Stimulated activated CD4-positive, alpha-beta T cell treated with anti-CD3 and anti-CD28 coated beads, Interleukin-2, amount 100 ng/mL, for 24 hours (primary cell): ENCODE measurements at places on chromosomes 6 and 20.

- DNase-seq = no peak
Observed at GRCh38 chr6:80143419-80143937, 37.0 kb downstream of the BCKDHB start.

DNA sequence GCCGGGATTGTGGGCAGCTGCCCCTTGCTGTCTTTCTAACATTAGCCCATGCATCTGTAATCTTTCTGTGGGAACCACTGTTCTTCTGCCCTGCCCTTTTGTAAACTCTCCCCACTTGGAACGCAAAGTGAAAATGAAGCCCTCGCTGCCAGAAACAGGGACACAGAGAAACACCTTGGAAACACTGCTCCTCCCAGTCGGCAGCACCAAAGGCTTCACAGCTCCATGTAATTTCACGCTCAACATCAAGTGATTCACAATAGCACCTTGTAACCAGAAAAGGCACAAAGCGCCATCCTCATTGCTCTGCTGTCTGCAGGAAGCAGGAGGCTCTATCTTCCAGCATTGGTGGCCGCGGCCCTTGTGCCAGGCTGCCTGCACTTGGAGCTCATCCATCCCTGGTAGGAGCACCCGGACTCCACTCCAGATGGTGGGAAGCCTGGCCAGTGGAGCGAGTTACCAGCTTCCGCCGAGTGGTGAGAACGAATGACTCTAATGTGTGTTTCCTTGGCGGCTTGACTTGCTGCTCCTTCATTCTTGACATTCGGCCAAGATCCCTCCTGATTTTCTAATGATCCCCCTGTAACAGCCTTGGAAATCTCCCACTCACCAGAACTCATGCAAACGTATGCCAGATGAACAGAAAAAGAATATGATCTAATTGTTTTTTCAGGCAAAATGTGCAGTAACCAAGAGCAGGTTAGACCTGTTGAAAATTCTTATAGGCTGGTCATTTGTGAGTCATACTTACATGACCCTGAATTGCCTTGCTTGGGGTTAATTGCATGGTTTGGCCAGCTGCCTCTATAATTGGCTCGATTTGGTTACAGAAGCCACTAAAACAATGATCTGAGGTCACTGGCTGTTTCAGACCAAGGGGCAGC, 169.1 kb upstream of the CDYL start:
- no peak for DNase-seq

- no peak for DNase-seq
Observed at GRCh38 chr6:10409233-10409721, 5.6 kb downstream of the TFAP2A start.

DNA sequence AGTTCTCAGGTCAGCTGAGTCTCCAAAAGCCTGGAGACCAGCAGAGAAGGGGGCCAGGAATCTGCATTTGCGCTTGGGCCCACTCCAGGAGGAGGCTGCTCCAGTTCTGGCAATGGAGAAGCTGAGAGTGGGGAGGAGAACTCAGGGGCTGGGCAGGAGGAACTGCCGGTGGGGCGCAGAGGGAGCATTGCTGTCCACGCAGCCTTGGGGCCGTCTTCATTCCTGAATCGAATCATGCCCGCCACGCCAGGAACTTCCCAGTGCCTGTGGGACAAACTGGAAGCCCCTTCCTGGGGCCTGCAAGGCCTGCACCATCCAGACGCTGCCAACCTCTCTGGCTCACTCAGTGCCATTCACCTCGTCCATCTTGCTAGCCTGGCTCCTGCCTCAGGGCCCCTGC, 16.9 kb downstream of the RAB44 start:
- DNase-seq = no peak

DNA sequence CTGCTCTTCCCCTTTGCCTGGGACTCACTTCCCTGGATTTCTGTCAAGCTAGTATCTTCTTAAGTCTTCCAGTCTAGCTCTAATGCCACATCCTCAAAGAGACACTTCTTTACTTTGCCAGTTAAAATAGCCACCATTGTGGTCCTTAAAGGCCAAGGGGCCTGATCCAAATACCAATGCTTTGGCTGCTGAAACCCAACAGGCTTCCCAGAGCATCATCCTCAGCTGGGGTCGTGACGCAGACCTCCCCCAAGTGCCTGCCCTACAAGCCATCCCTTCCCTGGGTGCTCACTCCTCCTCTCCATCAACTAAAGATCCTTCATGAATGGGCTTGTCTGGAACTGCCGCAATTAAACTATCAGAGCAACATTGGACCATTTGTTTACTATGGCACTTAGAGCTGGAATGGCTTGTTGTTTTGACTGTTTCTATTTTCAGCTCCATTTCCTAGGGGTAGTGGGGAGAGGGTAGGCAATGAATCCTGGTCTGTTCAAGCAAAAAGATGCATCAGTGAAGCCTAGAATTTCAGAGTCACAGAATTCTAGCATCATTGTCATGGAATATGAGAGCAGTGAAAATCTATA, 79.6 kb upstream of the SIRPA start:
- no peak for DNase-seq

- DNase-seq = no peak
Observed at GRCh38 chr6:2020909-2021308, 224.5 kb downstream of the GMDS start.

DNA sequence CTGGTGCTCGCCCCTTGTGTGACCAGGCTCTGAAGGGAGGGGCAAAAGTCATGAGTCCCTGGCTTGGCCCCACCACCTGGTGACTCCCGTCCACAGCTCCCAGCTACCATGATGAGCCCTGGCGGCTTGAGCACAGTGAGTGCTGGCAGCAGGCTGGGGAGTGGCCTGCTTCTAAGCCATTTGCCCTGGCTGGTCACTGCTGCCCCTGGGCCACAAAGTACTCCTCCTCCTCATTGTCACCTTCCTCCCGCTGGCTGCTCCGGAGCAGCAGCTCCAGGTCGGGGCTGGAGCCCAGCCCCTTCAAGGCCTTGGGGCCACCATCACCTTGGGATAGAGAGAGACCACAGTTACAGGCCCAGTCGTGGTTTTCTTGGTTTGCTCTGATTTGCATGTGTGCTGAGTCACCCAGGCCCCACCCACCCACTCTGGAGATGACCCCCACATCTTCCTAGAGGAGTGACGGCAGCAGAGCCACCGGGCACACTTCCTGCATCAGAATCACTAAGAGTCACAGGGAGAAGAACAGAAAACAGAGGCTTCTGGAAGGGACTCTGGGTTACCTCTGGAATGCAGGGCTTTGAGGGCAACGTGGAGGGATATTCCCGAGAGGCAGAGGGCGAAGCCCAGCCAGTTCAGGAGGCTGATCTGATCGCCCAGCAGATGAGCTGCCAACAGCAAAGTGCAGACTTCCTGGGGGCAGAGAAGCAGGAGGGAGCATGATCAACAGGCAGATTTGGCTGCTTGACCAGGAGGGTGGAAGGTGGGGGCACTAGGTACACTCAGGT, 42.1 kb upstream of the CDH22 start:
- DNase-seq = peak; percentile 14

- DNase-seq = no peak
Observed at GRCh38 chr20:32327087-32327681, 30.9 kb upstream of the ASXL1 start.

DNA sequence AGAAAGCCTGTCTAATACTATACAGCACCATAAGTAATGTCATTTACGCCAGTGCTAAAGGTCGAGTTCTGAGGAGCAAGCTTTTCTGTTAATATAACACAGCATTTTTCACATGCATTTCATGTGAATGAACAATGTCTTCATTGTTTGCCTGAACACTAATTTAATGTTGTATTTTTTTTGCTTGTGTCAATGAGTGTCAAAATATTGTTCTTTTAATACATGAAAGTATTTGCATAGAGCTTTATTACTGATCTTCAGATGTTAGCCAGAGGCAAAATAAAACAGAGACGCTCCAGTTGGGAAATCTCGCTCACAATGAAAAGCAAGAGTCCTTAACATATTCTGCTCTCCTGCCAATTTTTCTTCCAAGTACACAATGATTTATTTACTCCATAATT, 151.8 kb downstream of the FOXC1 start:
- DNase-seq = no peak

DNA sequence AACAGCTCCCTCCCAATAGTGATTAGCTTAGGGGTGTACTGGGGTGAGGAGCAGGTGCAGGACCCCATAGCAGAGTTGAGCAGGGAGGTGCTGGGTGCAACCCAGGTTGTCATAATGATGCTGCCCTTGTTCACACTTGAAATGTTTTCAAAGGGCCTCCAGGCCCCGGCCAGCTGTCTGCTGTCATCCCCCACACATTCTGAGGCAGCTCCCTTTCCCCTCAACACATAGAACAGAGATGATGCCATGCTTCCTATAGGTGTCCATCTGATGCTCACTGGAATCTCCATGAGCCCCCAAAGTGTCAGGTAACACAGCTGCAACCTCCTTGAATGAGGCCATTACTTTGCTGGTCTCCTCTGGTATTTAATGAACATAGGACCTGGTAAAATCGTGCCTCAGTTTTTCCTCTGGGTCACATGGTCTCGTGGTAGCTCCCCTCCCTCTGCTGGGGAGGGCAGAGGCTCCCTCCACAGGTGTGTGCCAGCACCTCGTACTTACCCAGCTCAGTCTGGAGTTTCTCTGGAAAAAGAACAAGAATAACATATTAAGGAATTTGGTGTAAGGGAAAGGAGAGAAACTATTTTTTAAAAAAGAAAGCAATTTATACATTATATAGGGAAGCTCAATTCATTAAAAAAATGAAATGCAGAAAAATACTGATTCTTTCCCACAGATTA, 5.6 kb downstream of the BTNL2 start:
- DNase-seq = no peak

DNA sequence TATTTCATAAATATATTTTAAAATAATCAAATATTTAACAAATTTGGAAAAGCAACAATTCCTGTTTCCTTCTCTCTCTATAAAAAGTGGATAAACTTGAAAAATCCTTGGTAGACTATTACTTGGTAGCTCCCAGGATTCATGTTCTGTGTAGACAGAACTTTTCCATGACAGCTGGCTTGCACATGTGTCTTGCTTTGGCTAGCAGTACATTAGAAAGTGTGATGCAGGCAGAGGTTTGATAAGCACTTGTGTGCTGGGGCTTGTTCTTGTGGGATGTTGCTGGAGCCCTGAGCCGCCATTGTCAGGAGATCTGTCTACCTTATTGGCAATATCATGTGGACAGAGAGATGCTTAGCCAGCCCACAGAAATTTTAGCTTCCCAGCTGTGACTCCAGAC, 327.2 kb downstream of the CDKAL1 start:
- no peak for DNase-seq

- DNase-seq = no peak
Observed at GRCh38 chr6:160190973-160191372, 67.6 kb downstream of the SLC22A2 start.

GRCh38 chr6:44219815-44220784, 3.3 kb upstream of the SLC29A1 start:
- no peak for DNase-seq

DNA sequence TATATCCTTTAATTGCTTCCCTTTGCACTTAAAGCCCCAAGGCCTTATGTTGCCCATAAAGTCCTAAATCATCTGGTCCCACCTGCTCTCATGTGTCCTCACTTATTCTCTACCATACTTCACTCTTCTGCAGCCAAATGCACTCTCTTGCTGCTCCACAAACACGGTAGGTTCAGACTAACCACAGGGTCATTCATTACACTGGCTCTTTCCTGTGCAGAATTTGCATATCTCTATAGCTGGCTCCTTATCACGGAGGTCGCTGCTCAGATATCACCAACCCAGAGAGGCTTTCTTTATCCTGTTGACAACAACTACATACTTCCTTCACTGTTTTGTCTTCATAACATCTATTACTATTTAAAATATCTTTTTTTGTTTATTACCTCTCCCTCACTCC, 86.8 kb downstream of the MOXD1 start:
- DNase-seq = no peak

GRCh38 chr6:71289039-71289801, 609 bp downstream of the OGFRL1 start:
- no peak for DNase-seq
